ENCODE measurements at places on chromosomes 16 and 17.

DNA sequence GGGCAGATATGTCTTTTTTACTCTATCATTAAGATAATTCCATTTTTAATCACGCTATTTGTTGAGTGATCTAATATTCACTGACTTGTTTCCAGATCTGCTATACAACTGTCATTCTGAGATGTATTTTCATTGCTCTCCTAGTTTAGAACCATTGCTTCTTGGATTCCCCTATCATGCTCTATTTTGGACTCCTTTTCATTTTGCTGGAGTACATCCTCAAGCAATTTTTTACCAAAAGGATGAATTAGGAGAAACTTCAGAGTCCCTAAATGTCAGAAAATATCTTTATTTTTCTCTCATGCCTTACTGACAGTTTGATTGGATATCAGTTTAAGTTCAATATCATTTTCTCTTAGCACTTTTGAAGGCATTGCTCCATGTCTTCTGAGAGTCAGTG, 9.8 kb downstream of the MT4 start:
- no peak for DNase-seq

DNA sequence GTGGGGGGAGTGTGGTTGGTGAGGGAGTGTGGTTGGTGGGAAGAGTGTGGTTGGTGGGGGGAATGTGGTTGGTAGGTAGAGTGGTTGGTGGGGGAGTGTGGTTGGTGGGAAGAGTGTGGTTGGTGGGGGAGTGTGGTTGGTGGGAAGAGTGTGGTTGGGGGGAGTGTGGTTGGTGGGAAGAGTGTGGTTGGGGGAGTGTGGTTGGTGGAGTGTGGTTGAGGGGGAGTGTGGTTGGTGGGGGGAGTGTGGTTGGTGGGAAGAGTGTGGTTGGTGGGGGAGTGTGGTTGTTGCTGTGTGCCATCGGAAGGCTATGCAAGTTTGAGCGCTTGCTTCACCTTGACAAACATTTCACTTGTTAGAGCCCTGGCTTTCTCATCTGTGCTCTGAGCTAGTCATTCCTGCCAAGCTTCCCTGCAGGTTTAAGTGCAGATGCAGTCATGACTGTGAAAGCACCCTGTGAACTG, 20.1 kb downstream of the MINK1 start:
- no peak for DNase-seq

DNA sequence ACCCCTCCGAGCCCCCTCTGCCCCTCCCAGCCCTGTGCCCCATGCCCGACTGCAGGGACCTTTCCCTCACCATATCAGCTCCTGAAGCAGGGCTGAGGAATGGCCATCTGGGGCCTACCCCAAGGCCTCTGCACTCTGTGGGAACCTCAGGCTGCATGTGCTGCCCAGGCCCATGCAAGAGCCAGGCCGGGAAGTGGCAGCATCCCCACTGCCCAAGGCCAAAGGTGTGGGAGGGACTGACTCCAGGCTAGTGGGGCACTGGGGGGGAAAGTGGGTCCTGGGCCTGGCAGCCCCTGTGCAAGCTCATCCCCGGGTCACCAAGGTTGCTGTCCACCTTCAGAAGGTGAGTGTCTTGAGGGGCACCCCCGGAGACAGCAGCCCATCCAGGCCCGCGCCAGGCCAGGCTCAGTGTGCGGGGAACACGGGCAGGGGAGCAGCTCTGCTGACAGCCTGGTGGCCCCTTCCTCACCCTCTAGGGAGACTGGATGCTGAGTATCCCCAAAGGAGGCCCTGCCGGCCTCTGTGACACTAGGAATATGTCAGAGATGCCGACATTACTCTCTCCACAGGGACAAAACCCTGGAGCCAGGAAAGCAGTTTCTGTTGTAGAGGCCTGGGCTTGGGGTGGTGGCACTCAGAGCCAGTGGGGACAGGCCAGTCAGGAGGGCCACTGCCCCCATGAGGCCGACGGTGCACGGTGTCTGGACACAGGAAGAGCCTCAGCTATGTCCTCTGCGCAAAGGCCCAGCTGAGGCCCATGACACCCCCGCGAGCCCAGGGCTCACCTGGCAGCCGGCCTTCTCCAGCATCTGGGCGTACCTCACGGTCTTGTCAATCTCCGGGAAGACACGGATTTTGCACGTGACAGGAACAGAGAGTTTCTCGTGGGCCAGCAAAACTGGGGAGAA, 3.3 kb downstream of the DUS1L start:
- no peak for DNase-seq

DNA sequence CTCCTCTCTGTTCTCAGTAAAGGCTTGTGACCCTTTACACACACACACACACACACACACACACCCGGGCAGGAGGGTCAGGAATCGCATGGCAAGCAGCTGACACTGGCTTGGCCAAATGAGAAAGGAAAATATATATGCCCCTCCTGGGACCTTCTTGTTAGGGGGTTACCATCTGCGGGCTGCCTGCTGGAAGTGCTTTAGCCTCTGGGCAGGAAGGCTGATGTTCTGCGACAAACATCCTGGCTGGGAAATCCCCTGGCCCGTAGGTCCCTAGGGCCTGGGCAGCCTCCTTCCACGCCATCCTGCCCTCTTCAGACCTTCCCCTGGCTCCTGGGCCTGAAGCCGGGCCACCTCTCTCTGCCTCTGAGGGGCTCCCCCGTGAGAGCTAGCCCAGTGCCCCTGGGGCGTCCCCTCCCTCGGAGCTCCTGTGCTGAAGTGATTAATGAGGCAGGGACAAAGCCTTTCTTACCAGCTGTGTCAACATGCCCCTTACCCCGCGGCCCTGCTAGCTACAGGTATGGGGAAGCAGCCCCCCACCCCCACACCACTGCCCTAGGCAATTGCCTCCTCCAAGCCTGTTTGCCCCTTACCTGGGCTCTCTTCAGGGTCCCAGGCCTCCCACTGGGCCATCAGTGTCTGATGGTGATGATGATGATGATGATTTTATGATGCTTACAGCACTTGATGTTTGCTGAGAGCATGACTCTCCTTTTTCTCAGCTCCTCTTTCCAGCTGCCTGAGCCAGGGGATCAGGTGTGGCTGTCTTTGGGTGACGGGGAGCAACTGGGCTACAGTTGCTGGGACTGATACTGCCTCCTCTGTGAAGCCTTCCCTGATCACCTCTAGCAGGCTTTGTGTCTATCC, 32.8 kb upstream of the ETV4 start:
- DNase-seq, result no peak

DNA sequence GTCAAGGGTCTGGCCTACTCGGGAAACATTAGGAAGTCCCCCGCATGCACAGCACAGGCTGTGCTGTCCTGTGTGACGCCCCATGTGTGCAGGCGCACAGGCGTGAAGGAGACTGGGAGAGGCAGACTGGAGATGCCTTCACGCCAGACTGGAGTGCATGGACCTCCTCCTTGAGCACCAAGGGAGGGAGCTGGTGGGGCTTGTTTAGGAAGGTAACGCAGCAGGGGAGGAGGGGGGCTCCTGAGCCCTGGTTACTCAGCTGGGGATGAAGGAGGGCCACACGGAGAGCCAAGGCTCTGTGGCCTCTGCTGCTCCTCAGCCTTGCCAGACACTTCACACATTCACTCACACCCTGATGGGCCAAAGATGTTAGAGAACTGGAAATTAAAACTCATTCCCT, 7.7 kb downstream of the HSDL1 start:
- DNase-seq, result no peak

DNA sequence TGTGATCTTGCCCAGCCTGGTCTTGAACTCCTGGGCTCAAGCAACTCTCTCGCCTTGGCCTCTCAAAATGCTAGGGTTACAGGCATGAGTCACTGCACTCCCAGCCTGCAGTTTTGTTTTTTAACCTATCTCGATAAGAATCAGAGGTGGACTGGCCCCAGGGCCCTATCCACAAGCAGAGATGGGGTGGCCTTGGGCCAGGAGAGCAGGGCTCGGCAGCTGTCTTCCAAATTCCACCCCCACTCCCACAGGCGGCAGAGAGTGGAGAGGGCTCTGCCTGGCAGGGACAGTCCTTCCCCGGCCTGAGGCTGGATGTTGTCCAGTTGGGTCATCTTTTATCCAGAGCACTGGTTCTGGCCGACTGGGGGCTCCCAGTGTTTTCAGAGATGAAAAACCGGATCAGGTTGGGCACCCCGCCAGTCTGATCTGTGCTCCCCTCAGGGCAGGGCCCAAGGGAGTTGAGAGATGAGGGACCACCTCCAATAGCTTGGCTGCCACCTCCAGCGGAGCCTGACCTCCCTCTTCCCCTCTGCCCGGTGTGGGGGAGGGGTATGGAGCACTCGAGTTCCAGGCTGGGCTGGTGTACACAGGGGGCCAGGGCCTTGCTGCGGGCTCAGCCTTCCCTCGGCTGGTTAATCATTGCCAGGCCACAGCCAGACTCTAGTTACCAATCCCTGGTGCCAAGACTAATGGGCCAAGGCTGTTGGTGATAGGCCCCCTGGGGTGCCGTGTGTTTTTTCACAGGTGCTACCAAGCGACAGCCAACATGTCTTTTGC, 30.3 kb upstream of the MYO15B start:
- peak; percentile 79 for DNase-seq

- no peak for DNase-seq
Observed at GRCh38 chr16:46613352-46613751, 7.8 kb downstream of the SHCBP1 start.
